Kidney epithelial cell (primary cell): ENCODE measurements at places on chromosomes 5 and 9. TPM values are rescaled to one million over a fixed set of nuclear protein-coding genes. Genes with fewer than 3 reads are reported as not detected.

DNA sequence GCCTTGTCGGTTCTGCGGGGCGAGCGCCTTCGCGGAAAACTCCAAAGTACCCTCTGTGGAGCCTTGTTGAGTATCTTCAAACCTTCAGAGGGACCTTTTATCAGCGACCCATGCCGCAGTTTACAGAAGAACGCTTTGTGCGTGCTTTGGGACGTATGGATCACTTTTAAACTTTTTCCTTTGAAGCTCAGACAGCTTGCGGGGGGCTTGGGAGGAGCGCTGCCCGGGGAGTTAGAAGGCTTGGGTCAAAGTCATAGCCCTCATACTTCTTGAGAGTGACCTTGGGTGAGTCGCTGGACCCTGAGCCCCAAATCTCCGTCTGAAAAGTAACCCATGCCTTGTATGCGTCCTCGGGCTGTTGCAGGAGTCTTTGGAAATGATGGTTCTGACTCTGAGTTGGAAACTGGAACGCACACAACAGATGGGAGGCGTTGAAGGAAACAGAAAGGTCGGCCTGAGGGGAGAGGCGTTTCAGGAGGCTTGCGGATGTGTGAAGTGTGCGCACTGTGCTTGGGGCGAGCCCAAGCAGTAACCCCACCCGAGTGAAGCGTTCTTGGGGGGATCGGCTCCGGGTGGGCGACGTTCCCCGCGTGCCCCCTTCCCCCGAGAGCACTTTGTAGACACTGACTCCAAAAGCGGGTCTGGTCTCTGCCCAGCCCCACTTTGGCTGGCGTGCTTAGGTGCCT lies 661 bp upstream of the SLC25A51 start:
- no peak for DNase-seq

GRCh38 chr5:139670369-139671095 lies 22.4 kb downstream of the CXXC5 start:
- no peak for DNase-seq

DNA sequence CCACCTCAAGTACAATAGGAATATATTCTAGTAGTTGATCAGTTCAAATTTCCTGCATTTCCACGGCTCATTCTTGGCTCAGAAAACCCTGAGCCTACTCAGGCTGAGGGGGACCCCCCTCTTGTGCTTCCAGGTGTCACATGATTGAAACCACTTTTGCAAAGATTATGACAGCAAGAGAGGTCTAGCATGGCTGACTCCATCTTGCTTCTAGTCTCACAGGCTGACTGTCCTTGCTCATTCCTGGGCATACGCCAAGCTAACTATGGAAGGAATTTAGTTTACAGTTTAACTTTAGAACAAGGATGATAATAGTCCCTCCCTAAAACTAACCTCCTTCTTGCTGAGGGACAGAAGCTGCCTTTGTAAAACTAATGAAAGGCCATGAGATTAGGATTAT lies 154.1 kb downstream of the SNX18 start:
- DNase-seq = no peak

GRCh38 chr5:133409210-133409674 lies 203.1 kb downstream of the FSTL4 start:
- DNase-seq = no peak

PCDHB4 gene
- total RNA-seq = 0.42 and 0.48 TPM in 2 replicates
